ENCODE measurements at places on chromosomes 2 and 18. TPM values are rescaled to one million over a fixed set of nuclear protein-coding genes. Genes with fewer than 3 reads are reported as not detected.

The HJURP gene
- total RNA-seq = 79.8 TPM

The HTR2B gene
- total RNA-seq = not detected

GRCh38 chr2:118670838-118671237, 176.6 kb downstream of the EN1 start:
- no peak for DNase-seq
- H3K36me3 ChIP-seq = no peaks in the 10 kb centered on the region
- H3K27me3 ChIP-seq = peaks cover 3% of the 10 kb centered on the region
- H3K4me1 ChIP-seq = no peaks in the 10 kb centered on the region
- no peak overlapping the region for H3K27ac ChIP-seq

The CYP27C1 gene
- not detected for total RNA-seq

DNA sequence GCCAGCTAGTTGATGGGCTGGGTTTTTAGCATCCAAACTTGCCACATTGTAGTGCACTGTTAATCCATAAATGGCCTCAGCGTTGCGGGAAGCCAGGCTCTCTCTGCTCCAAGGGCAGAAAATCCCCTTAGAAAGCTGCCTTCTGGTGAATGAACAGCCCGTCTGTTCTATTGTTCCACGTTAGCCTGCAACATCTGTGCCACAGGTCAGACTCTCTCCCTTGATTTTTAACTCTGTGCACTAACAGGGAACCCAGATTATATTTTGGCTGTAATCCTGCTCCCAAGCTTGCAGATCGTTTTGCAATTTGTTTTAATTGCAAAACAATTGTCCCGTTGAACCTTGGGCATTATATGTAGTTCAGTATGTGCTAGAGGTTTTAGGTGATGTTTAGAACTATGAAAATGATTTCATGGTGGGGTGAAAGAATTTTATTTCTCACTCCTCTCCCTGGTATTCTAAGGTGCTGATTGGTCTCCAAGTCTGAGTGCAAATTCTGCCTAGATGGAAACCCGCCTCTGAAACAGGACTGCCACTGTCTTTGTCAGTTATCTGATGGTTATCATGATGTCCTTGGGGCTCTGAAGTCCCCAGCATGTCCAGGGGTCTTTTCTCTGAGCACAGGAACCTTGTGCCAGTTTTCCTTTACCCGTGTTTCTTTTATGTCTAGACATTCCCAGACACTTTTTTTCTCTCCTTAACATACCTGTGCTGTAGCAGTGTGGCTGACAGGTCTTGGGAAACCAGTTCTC, 106.6 kb downstream of the MAP4K4 start:
- H3K27ac ChIP-seq = no peak overlapping the region
- no peaks in the 10 kb centered on the region for H3K27me3 ChIP-seq
- H3K4me3 ChIP-seq = no peak overlapping the region
- DNase-seq = no peak
- peaks cover 10% of the 10 kb centered on the region for H3K36me3 ChIP-seq
- peaks cover 58% of the 10 kb centered on the region for H3K4me1 ChIP-seq

DNA sequence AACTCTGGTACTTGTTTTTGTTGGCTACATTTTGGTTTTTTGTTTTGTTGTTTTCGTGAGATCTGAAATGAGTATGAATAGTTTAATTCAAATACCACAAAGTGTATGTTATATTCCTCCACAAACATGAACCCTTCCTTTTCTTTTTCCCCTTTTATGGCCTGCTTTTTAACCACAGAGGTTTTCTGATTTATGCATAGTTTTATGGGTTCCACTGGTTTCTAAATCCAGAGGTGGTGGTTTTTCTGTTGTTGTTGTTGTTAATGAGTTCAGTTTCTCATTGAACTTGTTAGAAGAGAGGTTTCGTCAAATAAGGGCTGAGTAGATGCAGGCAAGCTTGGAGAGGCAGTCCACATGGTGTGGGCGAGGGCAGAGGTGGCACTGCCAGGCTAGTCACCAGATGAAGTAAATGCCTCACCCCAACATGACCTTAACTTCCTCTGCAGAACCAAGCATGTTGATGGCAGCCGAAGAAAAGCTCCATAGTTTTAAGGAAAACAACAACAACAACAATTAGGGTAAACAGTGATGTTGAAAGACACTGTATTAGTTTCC, 72.5 kb downstream of the RIF1 start:
- peak; percentile 8 for DNase-seq
- H3K27me3 ChIP-seq = no peaks in the 10 kb centered on the region
- H3K4me3 ChIP-seq = no peak overlapping the region
- H3K36me3 ChIP-seq = peaks cover 89% of the 10 kb centered on the region
- H3K27ac ChIP-seq = peak overlapping the region; percentile 56

The CNTNAP5 gene
- not detected for total RNA-seq

DNA sequence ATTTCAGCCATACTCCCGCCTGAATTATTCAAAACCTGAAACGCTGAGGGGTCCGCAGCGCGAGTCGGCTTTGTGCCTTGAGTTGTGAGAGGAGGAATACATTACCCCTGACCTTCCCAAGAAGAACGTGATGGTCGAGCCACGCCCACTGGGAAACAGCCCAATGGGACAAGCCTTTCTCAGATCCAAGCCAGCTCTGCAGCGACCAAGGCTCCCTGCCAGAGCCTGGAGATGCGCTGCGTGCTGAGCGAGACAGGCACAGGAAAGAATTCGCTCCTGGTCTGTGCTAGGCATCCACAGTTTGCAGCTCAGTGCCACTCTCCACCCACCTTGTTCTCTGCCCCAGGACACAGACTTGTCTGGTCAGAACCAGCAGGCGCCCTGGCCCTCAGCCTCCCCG, 74.1 kb upstream of the GLI2 start:
- H3K27me3 ChIP-seq = peaks cover 7% of the 10 kb centered on the region
- no peaks in the 10 kb centered on the region for H3K4me1 ChIP-seq
- no peak overlapping the region for H3K4me3 ChIP-seq

DNA sequence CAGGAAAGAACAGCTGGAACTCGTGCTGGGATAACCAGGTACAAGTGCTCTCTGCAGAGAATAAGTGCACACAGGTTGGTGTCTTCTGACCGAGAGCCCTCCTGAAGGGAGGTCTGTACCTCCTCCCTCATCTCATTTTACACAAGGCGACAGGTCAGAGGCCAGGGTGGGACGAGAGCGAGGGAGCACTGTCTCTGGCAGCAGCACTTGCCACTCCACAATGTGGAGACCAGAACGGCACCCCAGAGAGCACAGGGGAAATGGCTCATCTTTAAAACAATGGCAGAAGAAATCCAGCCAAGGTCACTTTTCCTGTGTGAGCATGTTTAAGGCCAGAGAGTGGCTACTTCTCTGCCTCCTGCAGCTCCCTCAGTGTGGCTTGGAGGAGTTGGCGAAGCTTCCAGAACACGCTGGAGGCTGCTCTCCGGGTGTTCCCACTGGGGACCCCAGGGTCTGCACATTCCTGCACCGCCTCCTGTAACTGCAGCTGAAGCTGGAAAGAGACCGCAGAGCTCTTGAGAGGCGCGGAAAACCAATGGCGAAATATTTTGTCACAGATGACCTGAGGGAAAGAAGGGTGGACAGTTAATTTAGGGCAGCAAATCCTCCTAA, 20.8 kb downstream of the DIPK1C start:
- H3K4me1 ChIP-seq = no peaks in the 10 kb centered on the region
- H3K4me3 ChIP-seq = no peak overlapping the region
- H3K27ac ChIP-seq = no peak overlapping the region
- H3K36me3 ChIP-seq = no peaks in the 10 kb centered on the region
- DNase-seq = no peak

DNA sequence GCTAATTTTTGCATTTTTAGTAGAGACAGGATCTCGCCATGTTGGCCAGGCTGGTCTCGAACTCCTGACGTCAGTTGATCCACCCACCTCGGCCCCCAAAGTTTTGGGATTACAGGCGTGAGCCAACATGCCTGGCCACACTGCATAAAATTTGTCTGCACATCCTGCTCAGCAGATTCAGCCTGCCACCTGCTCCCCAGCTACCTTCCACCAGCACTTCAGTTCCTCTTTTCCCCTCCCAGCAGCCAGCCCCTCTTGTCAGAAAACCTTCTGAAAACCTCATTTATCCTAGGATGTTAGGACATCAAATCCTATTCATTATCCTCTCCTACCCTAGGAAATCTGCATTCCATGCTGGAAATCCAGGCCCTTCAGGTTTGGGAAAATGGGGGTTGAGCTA, 99.4 kb upstream of the STPG4 start:
- DNase-seq = no peak
- peaks cover 2% of the 10 kb centered on the region for H3K27me3 ChIP-seq
- no peak overlapping the region for H3K4me3 ChIP-seq
- no peak overlapping the region for H3K27ac ChIP-seq
- no peaks in the 10 kb centered on the region for H3K4me1 ChIP-seq
- no peaks in the 10 kb centered on the region for H3K36me3 ChIP-seq

- no peak for DNase-seq
- no peaks in the 10 kb centered on the region for H3K27me3 ChIP-seq
- H3K4me3 ChIP-seq = no peak overlapping the region
- H3K36me3 ChIP-seq = no peaks in the 10 kb centered on the region
- no peaks in the 10 kb centered on the region for H3K4me1 ChIP-seq
- H3K27ac ChIP-seq = no peak overlapping the region
These were observed 239.3 kb downstream of the TWIST2 start for GRCh38 chr2:239087046-239087710.

The ROCK1 gene
- total RNA-seq = 49.4 TPM

DNA sequence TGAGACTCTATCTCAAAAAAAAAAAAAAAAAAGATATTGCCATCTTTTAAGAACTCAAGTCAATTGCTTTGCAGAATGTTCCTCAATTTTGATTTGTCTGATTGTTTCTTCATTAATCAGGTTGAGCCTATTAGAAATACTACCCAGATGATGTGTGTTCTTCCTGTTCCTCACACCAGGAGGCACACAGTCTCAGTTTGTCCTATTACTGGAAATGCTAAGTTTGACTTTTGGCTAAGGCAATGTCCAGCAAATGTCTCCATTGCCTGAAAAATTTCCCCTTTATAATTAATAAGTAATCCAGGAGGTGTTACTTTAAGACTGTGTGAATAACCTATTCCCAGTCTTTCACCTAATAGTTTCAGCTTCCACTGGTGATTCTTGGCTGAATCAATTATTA, 28.4 kb downstream of the BOLA3 start:
- peaks cover 10% of the 10 kb centered on the region for H3K4me1 ChIP-seq
- H3K36me3 ChIP-seq = peaks cover 15% of the 10 kb centered on the region
- no peak for DNase-seq

DNA sequence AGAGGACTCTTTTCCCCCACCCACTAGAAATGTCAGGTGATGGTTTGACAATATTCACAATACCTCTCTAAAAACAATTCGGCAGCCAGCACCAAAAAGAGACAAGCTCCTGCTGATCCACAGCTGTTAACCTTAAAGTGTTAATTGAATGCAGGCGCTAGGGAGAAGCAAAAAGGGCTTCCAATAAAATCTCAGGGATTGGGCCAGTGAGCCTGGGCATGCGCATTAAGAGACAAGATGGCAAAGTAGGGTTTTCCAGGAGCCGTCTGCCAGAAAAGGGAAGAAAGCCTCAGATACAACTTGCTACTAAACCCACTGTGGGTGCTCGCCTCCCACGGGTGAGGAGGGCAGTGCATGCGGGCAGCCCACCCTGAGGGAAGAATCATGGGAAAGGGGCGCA, 98.8 kb downstream of the HS6ST1 start:
- no peaks in the 10 kb centered on the region for H3K4me1 ChIP-seq
- no peak for DNase-seq
- H3K27me3 ChIP-seq = no peaks in the 10 kb centered on the region
- H3K27ac ChIP-seq = no peak overlapping the region
- H3K4me3 ChIP-seq = no peak overlapping the region
- H3K36me3 ChIP-seq = no peaks in the 10 kb centered on the region

DNA sequence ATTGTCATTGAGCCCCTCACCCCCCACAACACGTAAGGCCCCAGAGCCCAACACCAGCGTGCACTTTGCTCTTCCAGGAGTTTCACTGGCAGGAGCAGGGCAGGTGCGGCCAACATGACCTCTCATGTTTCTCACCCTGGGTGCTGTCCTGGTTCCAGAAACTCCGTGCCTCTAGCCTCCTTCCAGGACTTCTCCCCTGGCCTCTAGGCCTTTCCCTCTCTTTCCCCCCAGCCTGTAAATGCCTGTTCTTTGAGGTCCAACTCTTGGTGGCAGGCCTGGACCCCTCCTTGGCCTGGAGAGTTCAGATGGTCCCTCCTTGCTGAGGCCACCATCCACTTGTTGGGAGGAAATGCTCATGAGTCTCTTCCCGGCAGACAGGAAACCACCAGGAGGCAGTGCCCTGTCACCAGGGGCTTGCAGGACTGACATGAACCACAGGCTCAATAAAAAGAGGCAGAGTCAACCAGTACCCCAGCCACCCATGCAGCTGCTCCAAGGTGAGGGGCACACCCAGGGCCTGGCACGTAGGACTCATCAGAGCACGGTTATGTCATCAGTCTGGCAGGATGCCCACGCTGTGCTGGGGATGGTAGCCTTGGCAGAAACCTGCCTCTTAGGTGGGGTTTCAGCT, 1.5 kb downstream of the MALL start:
- no peaks in the 10 kb centered on the region for H3K36me3 ChIP-seq
- H3K4me1 ChIP-seq = peaks cover 2% of the 10 kb centered on the region
- H3K4me3 ChIP-seq = no peak overlapping the region

- H3K27ac ChIP-seq = no peak overlapping the region
- H3K36me3 ChIP-seq = no peaks in the 10 kb centered on the region
- H3K4me1 ChIP-seq = peaks cover 6% of the 10 kb centered on the region
- no peak overlapping the region for H3K4me3 ChIP-seq
- peak; percentile 77 for DNase-seq
These were observed 5.9 kb upstream of the MRPL19 start for GRCh38 chr2:75640621-75641121.

The IL36RN gene
- total RNA-seq = not detected

The ASXL3 gene
- not detected for total RNA-seq

The DSG4 gene
- total RNA-seq = not detected

Data from activated CD8-positive, alpha-beta T cell treated with anti-CD3 and anti-CD28 coated beads for 36 hours (primary cell).